ENCODE measurements at places on chromosomes 12 and 14.

DNA sequence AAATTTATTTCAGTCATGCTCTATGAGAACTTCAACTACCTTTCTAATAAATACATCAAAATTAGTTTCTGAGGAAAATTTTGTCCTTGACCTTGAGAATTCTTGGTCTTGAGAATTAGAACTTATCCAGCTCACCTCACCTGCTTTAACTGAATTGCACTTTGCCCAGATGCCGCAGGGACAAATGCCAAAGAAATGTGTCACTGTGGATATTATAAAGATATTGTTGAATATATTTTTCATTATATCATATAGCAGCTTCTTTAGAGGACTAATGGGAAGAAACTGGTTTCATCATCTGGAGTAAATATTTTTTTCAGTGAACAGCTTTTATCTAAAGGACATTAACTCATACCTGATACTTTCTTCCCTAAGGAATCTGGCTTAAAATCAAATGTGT is 54.1 kb downstream of the LRP6 start:
- no peak for DNase-seq

- DNase-seq: peak; percentile 83
These were observed 23.7 kb upstream of the DHRS4 start for GRCh38 chr14:23929822-23930294.

- no peak for DNase-seq
These were observed 35.6 kb downstream of the RPS29 start for GRCh38 chr14:49550286-49551184.

GRCh38 chr12:106900554-106900953 is 55.2 kb upstream of the TMEM263 start:
- no peak for DNase-seq

GRCh38 chr12:26204612-26205289 is 9.4 kb downstream of the SSPN start:
- DNase-seq: no peak

DNA sequence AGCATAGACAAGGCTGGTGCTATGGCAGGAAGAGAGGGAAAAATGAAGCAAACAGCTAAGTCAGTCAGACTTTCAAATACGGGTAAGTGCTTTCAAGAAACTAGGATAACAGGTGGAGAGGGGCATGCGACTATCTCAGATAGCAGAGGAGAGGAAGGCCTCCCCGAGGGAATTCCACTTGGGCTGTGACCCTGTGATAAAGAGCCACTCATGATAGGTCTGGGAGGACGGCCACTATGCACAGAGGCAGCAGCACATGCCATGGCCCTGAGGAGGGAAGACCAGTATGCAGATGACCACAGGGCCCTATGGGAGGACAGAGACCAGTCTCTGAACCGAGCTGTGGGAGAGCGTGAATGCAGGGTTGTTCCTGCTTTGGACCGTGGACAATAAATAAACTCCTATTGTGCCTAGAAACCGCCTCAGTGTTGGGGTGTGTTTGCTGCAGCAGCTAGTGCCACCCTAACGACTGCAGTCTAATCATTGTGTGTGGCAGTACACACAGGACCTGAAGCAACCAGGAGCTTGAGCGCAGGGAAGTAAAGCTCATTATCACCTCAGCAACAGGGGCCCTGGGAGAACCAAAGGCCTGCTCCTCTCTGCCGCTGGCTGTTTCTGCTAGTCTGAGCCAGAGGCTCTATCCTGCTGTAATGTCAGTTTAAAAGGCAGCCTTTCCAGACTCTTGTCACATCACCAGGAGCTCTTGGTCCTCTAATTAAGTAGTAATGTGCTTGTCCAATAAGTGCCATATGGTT is 119.1 kb downstream of the CACNA1C start:
- DNase-seq: no peak

GRCh38 chr14:55446833-55447232 is 6.4 kb upstream of the TBPL2 start:
- no peak for DNase-seq

- no peak for DNase-seq
These were observed 11.7 kb downstream of the SSH1 start for GRCh38 chr12:108845696-108846095.

DNA sequence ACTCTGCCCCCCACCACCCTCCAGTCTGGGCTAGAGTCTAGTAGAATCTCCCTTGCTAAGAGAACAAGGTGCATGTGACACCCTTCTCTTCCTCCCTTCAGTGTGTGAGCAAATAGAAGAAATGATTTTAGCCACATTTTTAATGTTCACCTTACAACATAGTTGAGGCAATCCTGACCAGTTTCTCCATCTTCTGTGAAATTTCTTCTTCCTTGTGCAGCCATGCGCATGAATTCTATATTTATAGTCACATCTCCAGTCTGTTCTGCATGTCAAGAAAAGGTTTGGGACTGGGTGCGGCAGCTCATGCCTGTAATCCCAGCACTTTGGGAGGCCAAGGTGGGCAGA is 9.5 kb upstream of the LTA4H start:
- DNase-seq: no peak

GRCh38 chr14:30193101-30193500 is 265.5 kb upstream of the PRKD1 start:
- no peak for DNase-seq

DNA sequence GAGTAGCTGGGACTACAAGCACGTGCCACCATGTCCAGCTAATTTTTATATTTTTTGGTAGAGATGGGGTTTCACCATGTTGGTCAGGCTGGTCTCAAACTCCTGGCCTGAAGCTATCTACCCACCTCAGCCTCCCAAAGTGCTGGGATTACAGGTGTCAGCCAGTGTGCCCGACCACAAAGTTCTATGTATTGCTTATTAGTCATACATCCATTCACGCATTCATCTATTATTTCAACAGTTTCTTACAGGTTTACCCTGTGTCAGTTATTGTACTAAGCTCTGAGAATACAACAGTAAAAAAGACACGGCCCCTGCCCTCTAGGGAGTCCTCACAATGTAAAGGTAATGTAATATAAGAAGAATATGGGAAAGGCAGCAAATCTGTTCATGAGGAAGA is 188.9 kb upstream of the BTG1 start:
- DNase-seq: no peak

GRCh38 chr12:121061831-121062230 is 22.8 kb upstream of the OASL start:
- no peak for DNase-seq

DNA sequence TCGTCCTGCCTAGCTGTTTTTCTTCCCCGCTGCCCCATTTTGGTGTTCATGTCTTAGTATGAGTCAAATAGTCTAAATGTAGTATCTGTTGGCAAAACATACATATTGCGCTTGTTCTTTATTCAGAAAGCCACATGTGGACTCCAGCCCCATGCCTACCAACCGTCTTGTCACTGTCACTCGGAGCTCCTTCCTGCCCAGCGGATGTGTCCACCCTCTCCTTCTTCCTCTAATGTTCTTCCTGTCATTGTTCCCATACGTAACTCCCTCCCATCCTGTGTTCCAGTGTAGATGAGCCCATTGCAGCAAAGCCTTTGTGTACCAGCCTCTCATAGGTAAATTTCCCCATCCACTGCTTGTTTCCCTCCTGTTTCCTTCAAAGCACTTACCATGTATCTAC is 120.5 kb downstream of the TMX1 start:
- DNase-seq: no peak

DNA sequence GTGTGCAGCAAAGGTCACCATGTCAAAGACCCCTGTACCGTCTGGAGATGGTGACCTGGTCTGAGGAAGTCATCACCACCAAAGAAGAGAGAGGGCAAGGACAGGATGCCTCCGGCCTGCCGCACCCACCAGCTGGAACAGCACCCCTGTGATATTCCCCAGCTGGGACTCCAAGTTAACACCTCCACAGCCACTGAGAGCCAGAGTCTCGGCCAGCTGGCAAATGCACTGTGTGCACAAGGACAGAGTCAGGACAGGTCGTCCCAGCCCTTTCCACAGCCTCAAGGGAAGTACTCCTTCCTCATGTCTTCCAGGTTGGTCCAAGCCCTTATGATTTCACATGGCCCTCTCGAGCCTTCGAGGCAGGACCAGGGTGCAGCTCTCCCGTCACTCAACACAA is 19.3 kb upstream of the FKBP4 start:
- DNase-seq: no peak
